NCI-H2171 treated with DMSO at 0.1 percent for 48 hours (cell line): ENCODE measurements at places on chromosomes 3 and 15.
A peak's percentile ranks its signal among the peaks of the same experiment; 100 is the strongest.

DNA sequence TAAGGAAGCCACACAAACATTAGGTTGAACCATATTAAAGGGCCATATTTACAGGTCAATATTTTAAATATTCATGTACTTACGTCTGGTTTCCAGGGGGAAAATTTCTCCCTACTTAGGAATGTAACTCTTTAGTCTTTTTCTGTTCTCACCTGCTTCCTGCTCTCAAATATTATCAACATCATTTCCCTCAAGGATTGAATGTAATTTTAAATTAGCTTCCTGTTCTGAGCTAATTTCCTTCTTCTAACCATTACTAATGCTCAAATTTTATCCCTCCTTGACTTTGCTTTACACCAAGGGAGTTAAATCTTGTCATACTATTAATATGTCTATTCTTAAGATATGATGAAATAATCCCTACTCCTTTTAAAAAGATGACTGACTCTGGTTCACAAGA is 103.4 kb upstream of the UBP1 start:
- no peak for DNase-seq

DNA sequence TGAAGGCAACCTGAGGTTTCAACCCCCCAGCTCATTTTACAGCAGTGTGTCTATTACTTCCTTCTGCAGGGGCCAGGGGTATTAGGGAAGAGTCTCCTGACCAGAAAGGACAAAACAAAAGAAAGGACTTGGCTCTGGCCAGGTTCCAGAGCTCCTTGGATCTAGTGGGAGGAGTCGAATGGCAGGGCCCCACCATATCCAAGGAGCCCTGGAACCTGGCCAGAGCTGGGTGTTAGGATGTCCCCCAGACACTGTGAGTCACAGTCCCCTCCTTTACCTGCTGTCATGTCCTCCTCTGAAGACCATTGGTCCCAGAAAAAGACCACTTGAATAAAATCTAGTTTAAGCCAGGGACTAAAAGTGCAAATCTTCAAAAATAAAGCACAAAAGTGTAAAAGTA is 113.2 kb downstream of the EEFSEC start:
- no peak for DNase-seq

DNA sequence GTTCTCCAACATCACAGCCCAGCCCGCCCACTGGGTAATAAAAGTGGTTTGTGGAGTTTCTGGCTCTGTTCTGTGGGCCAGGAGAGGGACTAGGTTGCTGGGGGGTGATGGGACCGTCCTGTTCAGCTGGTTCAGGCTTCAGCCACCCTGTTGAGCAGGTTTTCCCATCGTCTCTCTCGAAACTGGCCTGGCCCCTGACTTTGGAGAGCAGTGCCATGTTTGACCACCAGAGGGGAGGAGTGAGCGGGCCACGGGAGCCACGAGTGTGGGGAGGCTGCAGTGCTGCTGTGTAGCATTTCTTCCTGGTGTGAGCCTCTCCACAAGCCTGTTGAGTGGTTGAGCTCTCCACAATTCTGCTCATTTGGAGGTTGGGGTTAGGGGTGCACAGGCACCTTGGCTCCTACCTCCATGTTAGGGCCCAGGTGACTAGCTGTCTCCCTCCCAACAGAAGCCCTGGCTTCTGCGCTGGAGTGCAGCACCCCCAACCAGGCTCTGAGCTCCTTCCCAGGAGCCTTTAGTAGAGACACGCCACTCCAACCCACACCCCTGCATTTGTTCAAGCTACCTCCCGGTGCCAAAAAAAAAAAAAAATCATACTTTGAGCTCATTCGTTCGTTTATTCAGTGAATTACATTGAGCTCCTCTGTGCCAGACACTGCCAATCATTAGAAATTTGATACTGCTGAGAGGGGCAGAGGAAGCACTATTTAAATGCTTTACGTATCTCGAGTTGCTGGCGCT is 13.9 kb downstream of the SPINT1 start:
- peak; percentile 87 for DNase-seq

GRCh38 chr3:188589071-188589470 is 435.1 kb downstream of the LPP start:
- DNase-seq = no peak

- DNase-seq = no peak
Measured at GRCh38 chr3:29022976-29023375, 257.9 kb upstream of the RBMS3 start.
